ENCODE measurements at places on chromosomes 1 and 21.

DNA sequence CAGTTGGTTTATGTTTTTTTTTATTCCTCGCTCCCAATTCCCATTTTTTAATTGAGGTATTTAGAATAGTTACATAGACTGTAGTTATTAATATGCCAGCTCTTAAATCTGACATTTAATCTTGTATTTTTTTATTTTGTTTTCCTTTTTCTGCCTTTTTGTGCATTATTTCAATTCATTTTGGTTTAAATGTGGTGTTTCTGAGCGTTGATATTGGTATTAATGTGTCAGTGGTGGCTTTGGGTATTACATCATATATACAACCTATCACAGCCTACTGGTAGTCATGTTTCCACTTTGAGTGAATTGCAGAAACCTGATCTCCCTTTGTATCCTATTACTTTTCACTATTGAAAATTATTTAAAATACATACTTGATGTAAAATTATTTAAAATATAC, 1027.3 kb downstream of the KCNT2 start:
- no peak for DNase-seq

- DNase-seq = no peak
Observed at GRCh38 chr1:116448785-116449385, 75.8 kb downstream of the ATP1A1 start.

- DNase-seq = no peak
Observed at GRCh38 chr1:86757272-86757984, 53.1 kb downstream of the SH3GLB1 start.

DNA sequence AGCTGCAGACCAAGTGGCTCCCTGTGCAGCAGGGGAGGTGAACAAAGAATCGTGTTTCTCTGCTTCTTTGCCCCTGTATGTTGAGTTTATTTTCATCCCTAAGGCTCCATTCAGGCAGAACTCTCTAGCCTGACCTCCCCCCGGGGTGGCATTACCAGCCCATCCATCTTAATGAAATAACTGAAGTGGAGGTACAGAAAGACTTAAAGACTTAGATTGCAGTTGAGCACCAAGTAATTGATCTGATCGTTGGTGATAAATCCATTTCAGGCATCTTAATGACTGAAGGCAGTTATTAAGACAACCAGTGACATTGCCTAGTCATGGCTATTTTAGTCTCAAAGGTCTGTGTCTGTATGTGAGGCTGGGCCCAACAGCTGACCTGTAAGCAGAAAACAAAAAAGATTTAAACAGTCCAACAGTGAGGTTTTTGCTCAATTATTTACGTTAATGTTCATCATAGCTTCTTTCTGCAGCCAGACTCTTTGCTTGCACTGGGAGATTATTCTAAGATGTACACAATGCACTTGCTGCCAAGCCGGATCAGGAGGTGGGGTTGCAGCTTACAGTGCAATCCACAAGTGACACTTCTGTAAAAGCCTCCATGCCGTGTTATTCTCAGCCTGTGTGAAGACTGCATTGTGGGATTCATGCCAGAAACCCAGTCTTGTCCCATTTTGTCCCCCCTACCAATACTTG, 363.0 kb upstream of the DUSP10 start:
- DNase-seq = no peak

DNA sequence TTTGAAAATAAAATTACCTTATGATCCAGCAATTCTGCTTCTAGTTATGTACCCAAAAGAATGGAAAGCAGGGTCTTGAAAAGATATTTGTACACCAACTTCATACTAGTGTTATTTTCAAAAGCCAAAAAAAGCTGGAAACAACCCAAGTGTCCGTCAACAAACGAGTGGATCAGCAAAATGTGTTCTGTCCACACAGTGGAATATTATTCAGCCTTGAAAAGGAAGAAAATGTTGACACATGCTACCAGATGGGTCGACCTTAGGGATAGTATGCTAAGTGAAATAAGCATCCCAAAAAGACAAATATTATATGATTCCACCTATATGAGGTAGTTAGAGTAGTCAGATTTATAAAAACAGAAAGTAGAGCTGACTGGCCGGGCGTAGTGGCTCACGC, 65.3 kb downstream of the KAZN start:
- DNase-seq = no peak

- no peak for DNase-seq
Observed at GRCh38 chr1:115854005-115854404, 13.1 kb upstream of the NHLH2 start.

- no peak for DNase-seq
Observed at GRCh38 chr1:30321246-30321910, 402.0 kb downstream of the MATN1 start.

GRCh38 chr21:26946744-26947446, 20.0 kb downstream of the ADAMTS5 start:
- DNase-seq = no peak

GRCh38 chr1:175725684-175726083, 17.7 kb downstream of the TNR start:
- DNase-seq = no peak

GRCh38 chr1:184792450-184792969, 37.9 kb upstream of the EDEM3 start:
- DNase-seq = no peak

- no peak for DNase-seq
Observed at GRCh38 chr1:20883766-20884165, 96.7 kb upstream of the HP1BP3 start.

DNA sequence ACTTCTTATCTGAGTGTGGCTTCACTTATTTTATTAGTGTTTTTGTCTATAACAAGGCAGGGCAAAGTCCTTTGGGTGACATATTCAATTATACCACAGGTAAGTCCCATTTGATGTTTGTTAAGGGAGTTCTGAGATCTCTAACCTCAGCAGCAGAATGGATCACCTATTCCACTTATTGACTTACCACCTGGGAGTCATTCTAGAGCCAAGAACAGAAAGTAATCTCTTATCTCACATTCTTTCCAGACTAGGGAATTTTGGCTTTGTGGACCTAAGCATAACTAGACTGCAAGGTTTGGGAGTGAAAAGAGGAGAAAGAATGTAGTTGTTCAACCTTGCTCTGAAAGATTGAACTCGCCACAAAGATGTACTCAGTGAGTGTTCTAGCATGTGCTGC, 13.2 kb downstream of the FNDC7 start:
- no peak for DNase-seq

DNA sequence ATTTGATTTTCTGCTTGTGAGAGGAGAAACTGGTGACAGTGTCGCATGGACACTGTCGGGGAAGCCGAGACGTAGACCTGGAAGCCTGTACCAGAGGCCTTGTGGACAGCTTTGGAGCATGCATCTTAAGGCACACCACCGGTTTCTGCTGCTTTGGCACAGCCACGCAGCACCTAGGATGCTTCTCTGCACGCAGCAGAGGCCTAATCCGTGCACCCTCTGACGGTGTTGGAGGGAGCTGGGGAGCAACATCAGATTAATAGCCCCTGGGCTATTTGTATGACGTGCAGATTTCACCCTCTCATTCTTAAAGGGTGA, 30.3 kb downstream of the TEX35 start:
- no peak for DNase-seq

DNA sequence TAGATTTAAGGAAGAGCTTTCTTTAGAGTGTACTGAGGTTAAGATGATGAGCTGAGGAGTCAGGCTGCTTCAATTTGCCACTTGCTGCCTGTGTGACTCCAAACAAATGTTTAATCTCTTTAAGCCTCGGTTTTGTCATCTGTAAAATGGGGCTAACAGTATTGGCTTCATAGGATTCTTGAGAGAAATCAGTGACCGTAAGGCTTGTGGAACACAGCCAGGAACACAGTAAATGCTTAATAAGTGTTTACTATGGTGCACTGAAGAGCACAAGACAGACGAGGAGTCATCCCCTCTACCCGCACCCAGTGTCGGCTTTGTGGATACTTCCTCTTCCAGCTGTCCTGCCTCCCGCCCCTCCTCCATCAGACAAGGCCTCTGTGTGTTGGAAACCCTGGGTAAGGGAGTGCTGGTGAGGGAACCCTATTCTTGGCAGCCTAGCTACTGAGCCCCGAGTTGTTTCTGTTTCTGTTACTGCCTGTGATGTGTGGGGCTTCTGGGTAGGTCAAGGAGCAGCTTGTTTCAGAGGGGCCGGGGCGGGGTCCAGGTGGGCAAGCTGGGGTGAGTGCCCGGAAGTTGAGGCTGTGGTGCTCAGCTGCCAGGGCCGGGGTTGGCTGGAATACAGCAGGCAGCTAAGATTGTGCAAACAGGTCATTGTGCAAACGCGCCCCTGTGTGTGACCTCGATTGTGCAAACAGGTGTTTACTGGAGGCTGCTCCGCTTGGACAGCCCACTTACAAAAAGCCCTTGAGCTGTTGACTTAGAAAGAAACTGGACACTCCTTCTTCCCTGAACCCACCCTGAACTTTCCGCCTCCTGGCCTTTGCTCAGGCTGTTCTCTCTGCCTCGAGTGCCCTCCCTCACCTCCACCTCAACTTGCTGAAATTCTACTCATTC, 4.0 kb upstream of the CSF3R start:
- DNase-seq = no peak

GRCh38 chr1:187070076-187070475, 241.3 kb downstream of the PLA2G4A start:
- no peak for DNase-seq
